Activated T-helper 2 cell treated with anti-CD3 and anti-CD28 coated beads, Interferon-gamma antibody, Interleukin-2, Interleukin-4, amounts not matched to agents 10 μg/mL and 5 μg/mL and 100 μg/mL, durations not matched to agents 14 hours and 24 hours and 36 hours (primary cell): ENCODE measurements at places on chromosomes 6 and 20.

GRCh38 chr6:31579546-31580437 is 2.4 kb downstream of the LTB start:
- no peak for DNase-seq

GRCh38 chr6:131013495-131013894 is 49.5 kb downstream of the EPB41L2 start:
- DNase-seq, result no peak

GRCh38 chr6:73734832-73735453 is 38.9 kb downstream of the CD109 start:
- no peak for DNase-seq

DNA sequence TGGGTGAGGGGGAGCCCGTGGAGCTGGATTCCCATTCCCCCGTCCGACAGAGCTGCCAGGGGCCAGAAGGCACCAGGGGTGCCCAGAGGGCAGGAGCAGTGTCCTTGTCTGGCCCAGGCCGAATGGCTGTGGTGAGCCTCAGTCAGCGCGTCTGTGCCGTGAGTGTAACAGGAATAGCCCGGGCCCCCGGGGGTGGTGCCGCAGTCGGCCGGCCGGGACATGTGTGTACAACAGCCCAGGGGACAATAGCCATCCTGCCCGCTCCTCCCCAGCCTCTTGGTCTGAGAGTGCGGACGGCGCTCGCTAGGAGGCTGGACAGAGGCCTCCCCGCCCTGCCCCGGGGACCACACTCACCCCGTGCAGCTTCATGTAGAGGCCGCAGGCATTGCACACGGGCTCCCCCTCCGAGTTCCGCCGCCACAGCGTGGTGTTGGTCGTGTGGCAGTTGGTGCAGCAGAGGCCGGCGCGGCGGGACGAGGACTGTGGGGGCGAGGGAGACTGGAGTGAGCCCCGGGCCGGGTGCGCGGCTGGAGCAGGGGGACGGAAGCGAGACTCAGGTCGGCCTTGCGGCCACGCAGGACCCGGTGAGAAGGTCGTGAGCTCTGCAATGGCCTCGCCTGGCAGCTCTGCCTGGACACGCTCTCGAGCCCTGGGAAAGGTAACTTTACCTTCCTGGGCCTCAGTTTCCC is 9.6 kb downstream of the GATA5 start:
- DNase-seq, result no peak

GRCh38 chr6:84466511-84466910 is 239.1 kb upstream of the CEP162 start:
- no peak for DNase-seq

DNA sequence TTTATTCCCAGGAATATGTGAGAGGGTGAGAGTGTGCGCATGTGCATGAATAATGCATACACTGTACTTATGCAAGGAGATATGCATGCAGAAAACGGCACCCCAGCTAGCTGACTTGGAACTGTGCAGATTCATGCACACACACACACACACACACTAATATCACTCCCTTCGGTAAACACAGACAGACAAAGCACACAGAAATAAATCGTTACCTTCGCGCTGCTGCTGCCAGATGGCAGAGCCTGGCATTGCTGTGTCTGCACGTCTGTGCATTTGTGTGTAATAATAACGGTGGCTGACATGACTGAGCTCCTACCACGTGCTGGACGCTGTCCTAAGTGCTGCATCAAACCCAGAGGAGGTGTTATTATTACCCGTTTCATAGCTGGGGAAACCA is 36.8 kb downstream of the PREX1 start:
- DNase-seq, result no peak

GRCh38 chr6:14621518-14621917 is 503.9 kb downstream of the CD83 start:
- DNase-seq, result no peak

DNA sequence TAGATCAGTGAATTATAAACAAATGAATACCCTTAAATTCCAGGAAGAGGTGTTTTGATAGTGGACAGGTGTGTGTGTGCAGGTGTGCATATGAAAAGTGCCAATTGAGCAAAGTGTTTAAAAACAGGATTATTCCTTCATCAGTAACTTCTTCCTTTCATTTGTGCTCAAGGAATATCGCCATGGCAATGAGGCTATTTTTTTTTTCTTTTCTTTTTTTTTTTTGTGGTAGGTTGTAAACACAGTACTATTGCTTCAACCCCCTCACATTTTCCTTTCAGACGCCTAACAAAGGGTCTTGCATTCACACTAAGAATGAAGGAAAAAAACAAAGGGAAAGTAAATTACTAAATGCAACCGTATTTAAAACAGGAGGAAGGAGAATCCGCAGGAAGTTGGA is 2.0 kb upstream of the HSPA1B start:
- no peak for DNase-seq

DNA sequence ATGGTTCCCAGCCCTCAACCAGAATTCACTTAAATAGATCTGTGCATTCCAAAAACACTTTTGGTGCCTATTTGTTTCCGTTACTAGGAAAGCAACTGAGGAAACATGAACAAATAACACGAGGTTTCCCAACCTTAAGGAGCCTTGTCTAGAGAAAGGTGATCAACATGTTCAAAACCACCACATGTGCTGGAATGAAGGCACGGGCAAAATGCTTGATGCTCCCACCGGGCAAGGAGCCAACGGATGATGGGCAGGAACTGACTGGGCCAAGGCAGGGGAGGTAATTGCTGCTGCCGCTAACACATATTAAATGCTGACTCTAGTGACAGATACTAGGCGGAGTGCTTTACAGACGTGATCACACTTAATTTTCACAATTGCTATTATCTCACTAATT is 2.5 kb downstream of the MYLK4 start:
- no peak for DNase-seq

DNA sequence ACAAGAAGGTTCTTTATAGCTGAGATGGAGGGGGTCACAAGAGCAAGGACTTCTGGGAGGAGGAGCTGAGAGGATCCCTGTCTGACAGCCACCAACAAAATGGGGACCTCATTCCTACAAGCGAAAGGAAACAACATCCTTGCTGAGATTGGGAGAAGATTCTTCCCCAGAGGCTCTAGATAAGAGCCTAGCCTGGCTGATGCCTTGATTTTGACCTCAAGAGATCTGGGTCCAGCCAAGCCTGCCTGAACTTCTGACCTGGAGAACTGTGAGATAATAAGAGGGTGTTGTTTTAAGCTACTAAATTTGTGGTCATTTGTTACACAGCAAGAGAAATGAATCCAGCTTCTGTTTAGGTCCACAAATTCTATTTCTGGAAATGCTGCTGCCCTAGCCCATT is 75.4 kb upstream of the SLC4A11 start:
- no peak for DNase-seq

DNA sequence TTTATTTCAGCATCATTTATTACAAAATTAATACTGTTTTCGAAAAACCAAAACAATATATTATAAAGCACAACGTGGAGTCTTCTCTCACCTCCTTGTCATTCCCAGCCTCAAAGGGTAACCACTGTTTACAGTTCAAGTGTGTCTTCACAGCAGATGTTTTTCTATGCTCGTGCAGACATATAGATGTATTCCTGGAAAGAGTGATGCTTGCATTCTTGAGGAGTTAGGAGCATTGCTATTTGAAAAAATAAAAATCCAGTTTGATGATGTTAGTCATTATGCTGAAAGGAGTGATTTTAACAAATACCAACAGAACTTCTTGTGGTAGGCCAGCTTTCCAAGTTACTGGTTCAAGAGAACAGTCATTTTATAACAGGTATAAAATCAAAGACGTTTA is 234.9 kb downstream of the BCKDHB start:
- no peak for DNase-seq

DNA sequence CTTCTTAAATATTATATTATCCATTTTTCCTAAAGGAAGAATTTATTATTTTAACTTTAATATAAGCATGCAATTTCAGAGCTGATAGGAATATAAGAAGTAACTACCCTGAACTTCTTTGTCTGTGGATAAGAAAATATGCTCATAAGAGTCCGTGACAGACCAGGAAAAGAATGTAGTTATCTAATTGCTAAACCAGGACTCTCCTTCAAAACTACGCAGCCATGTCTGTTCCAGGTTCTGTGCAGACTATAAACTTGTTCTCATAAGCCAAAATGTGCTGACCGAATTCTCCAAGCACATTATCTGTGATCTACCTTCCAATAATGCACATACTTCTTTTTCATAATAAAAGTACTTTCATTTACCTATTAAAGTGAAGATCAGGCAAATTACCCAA is 116.5 kb downstream of the TRDN start:
- DNase-seq, result no peak
